Stimulated activated naive CD4-positive, alpha-beta T cell treated with Interleukin-2 at 50 U/mL for 16 hours (primary cell): ENCODE measurements at places on chromosomes 2 and 18.

DNA sequence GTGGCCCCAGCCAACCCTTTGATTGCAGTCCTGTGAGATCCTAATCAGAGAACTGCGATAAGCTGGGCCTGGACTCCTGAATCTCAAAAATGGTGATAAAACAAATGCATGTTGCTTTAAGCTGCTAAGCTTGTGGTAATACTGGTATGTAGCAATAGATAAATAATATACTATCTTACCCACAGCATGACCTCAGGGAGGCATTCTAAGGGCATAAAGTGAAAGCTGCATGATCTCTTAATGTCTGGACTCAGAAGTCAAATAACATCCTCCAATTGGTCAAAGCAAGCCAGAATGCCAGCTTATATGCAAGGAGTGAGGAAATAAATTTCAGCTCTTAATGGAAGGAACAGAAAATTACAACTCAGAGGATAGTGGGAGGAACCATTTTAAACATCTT lies 246.1 kb downstream of the FSIP2 start:
- DNase-seq = no peak

DNA sequence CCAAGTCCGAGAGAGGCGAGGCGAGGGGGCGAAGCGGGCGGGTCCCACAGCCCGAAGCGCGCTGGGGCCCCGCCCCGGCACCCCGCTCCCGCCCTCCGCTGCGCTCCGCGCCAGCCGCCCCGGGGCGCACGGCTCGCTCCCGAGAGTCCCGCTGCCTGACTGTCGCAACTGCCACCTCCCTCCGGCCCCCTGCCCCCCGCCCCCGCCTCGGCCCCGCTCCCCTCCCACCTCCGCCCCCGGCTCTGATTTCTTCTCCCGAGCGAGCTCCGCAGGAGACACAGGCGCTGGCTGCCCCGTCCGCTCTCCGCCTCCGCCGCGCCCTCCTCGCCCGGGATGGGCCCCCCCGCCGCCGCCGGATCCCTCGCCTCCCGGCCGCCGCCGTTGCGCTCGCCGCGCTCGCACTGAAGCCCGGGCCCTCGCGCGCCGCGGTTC lies at the start of gene WNT6:
WNT6 (plus strand) TSS at position 250 of the 432 bp plus-strand sequence. CDS start 233 bp downstream, outside the sequence.
- no peak for DNase-seq

- no peak for DNase-seq
Observed at GRCh38 chr2:238863231-238863630, 15.3 kb downstream of the TWIST2 start.

- DNase-seq = no peak
Observed at GRCh38 chr2:142863485-142863961, 13.9 kb upstream of the KYNU start.
